ENCODE measurements at places on chromosomes 16 and 17. TPM values are rescaled to one million over a fixed set of nuclear protein-coding genes. Genes with fewer than 3 reads are reported as not detected.

Gene SGCA
- total RNA-seq = 0.73 TPM

Gene IGF2BP1
- total RNA-seq = not detected

Gene PRRT2
- total RNA-seq = 3.9 TPM

- DNase-seq = no peak
- H3K4me3 ChIP-seq = no peak overlapping the region
- H3K36me3 ChIP-seq = no peaks in the 10 kb centered on the region
- H3K4me1 ChIP-seq = no peaks in the 10 kb centered on the region
- H3K27me3 ChIP-seq = no peaks in the 10 kb centered on the region
- H3K27ac ChIP-seq = no peak overlapping the region
Measured at GRCh38 chr16:88357317-88358022, 25.3 kb upstream of the ZNF469 start.

GRCh38 chr16:67155295-67156142 lies 4.2 kb downstream of the TRADD start:
- peak overlapping the region; percentile 15 for H3K4me3 ChIP-seq
- H3K27ac ChIP-seq = no peak overlapping the region
- H3K27me3 ChIP-seq = no peaks in the 10 kb centered on the region
- no peaks in the 10 kb centered on the region for H3K4me1 ChIP-seq
- peak; percentile 67 for DNase-seq
- no peaks in the 10 kb centered on the region for H3K36me3 ChIP-seq

DNA sequence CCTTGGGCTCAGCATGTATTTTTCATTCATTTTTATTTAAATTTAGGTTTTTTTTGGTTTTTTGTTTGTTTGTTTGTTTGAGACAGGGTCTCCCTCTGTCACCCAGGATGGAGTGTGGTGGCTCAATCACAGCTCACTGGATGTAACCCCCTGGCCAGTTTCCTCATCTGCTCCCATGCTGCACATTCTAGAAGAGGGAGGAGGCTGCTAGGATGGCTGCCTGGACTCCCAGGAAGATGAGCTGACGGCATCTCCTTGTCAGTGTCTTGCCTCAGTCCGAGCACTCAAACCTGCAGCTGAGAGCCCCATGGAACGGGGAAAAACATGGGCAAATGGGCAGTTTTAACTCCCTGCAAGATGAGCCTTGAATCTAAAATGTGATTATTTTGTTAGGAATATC lies 7.5 kb downstream of the MEAK7 start:
- H3K27me3 ChIP-seq = no peaks in the 10 kb centered on the region
- H3K4me1 ChIP-seq = no peaks in the 10 kb centered on the region
- H3K27ac ChIP-seq = no peak overlapping the region
- no peak for DNase-seq
- no peak overlapping the region for H3K4me3 ChIP-seq

DNA sequence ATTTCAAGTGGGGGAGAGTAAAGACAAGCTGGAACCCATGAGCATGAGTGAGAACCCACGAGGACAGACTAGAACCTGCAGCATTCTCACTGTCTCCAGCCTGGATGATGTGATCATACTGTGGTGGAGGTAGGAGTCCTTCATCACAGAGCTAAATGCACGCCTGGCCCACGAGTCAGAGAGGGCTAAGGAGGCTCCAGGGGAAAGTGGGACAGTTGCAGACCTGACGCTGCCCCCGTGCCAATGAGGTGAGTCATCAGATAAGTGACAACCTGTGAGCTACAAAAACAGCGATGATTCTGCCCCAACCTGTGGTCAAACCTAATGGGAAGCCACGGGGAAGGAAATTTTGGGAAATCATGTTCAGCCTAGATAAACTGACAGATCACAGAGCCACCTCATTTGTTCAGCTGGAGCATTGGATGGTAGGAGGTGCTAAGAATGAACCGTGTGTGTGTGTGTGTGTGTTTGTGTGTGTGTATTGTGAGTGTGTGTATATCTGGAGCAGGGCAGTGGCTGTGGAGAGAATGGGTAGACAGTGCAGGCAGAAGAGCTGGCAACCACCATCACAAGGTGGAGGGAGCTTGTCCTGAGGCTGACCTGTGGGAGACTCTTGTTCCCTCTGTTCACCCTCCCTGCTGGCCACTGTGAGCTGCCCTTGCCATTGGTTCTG lies 131.8 kb downstream of the UTP18 start:
- H3K36me3 ChIP-seq = no peaks in the 10 kb centered on the region
- no peaks in the 10 kb centered on the region for H3K4me1 ChIP-seq
- no peak for DNase-seq
- no peak overlapping the region for H3K27ac ChIP-seq
- no peak overlapping the region for H3K4me3 ChIP-seq

DNA sequence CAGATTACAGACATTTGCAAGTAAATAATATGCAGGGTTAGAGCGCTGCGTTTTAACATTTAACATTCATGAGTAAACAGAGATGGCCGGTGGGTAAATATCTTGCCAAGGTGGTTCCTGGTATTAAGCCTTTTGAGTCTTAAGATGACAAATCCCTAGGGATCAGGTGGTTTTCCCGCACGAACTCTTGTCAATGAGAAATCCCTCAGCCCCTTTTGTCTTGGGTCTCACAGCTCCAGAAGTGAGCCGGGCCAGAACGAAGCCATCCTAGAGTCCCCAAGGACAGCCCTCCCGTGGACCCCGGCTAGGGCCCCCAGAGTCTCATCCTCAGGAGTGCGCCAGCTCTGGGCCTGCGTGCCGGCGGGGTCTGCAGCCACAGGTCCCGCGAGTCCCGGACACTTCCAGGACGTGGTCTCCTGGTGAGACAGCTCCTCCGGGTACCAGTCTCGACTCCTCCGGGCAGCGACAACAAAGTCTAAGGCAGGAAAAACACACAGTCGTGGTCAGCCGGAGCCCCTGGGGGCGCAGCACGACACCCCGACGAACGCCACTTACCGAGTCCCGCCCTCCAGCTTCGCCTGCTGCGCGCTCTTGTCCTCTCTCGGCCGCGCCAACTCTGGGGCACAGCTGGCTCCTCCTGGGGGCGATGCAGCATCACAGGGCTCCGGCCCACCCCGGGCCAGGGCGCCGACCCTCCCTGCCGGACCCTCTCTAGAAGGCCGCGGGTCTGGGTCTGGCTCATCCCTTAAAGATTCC lies 13.3 kb downstream of the MIS12 start:
- H3K27ac ChIP-seq = no peak overlapping the region
- no peaks in the 10 kb centered on the region for H3K4me1 ChIP-seq
- no peaks in the 10 kb centered on the region for H3K36me3 ChIP-seq
- peaks cover 6% of the 10 kb centered on the region for H3K27me3 ChIP-seq
- no peak for DNase-seq
- peak overlapping the region; percentile 49 for H3K4me3 ChIP-seq

GRCh38 chr16:67723151-67723910 lies 4.2 kb upstream of the GFOD2 start:
- DNase-seq = peak; percentile 24
- H3K4me1 ChIP-seq = no peaks in the 10 kb centered on the region
- no peak overlapping the region for H3K27ac ChIP-seq
- H3K27me3 ChIP-seq = no peaks in the 10 kb centered on the region
- no peaks in the 10 kb centered on the region for H3K36me3 ChIP-seq
